Anterior cingulate cortex (tissue), 58 donors: ENCODE measurements at places on chromosomes 6 and 20.

GRCh38 chr20:1788044-1788443 lies 107.2 kb upstream of the SIRPA start:
- DNase-seq = no peak

DNA sequence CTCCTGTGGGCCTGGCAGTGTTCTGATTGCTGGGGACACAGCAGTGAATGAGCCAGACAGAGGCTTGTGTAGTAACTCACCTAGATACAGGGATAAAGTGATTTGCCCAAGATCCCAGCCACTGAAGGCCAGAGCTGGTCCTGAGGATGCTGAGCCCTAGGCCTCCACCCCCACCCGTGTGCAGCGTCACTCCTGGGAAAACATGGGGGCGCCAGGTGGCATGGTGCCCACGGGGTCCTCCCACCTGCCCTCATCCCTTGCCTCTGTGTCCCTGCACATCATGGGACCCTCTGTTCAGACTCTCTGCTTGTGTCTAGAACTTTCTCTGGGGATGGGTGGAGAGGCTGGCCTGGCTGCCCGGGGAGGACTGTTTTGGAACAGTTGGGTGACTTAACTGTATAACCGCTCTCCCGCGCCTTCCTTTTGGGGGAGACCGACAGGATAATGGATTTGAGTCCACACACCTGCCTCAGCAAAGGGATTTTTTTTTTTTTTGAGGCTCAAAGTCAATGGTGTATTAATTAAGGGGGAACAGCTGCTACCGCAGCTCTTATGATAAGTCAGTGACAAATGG lies 19.6 kb downstream of the LEMD2 start:
- DNase-seq = no peak

DNA sequence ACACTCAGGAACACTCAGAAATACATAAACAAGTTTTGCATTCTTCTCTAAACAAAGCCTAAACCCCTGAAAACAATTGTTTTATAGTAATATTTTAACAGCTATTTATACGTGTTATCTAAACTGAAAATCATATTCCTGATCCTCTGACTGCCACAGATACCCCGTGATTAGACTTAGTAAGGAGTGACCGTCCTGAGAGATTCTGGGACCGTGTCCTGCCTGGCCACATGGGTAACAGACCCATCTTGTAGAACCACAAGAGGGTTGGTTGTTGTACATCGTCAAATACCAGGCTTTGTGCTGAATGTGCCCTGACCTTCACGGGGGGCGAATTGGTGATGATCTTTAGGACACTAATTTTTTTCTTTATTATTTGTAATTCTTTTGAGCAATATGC lies 214.4 kb downstream of the TMEM242 start:
- DNase-seq = no peak

- no peak for DNase-seq
These were observed 271.0 kb downstream of the ZNF217 start for GRCh38 chr20:53322651-53323050.
